Foreskin keratinocyte (primary cell): ENCODE measurements at places on chromosomes 4 and X.

DNA sequence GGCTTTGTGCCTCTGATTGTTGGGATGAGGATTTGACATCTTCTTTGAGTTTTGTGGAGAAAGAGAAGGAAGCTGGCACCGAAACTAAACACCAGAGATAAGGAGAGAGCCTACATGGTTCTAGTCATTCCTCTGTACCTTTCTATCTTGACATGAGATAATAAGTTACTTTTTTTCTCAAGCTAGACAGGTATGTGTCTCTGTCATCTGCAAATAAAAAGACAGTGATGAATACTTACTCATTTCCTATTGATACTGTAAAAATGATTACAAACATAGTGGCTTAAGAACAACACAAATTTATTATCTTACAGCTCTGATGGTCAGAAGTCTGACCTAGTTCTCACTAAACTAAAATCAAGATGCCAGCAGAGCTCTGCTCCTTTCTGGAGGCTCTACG lies 1391.2 kb downstream of the STIM2 start:
- DNase-seq = no peak

DNA sequence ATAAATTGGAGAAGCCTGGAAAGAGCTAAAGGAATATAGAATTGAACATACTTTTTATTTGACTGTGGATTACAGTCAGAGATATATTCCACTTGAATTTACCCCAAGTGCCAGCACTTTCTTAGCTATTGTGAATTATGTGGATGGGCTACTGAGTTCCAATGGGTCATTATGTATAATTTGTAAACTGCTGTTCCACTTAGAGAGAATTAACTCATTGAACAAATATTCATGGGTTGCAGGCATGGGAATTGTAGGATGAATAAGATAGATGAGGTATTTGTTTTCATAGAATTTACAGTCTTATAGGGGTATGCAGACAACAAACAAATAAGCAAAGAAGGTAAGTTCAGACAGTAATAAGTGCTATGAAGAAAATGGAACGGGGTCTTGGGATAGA lies 195.7 kb downstream of the SHROOM3 start:
- DNase-seq = no peak

- DNase-seq = no peak
Measured at GRCh38 chrX:131923614-131924250, 99.4 kb upstream of the STK26 start.

- no peak for DNase-seq
Measured at GRCh38 chr4:74054483-74055047, 16.1 kb upstream of the CXCL3 start.

GRCh38 chrX:21305799-21306336 lies 68.3 kb upstream of the CNKSR2 start:
- no peak for DNase-seq

- DNase-seq = no peak
Measured at GRCh38 chrX:23749576-23749975, 6.5 kb upstream of the ACOT9 start.

DNA sequence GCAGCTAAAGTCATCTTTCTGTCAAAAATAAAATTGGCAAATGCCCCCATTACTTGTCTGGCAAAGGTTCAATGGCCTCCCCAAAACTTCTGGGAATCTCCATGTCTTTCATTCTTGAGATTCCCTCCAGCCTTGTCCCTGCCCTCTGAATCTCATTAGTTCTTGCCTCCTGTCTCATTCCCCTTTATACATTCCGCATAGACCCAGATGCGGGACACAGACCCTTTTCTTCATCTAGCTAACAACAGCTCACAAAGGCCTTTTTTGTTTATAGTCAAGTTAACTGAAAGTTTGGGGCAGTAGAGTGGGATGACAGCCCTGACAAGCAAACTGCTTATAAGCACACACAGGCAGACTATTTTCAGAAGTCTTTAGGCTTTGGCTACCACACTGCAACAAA lies 306.1 kb upstream of the FAM241A start:
- no peak for DNase-seq

DNA sequence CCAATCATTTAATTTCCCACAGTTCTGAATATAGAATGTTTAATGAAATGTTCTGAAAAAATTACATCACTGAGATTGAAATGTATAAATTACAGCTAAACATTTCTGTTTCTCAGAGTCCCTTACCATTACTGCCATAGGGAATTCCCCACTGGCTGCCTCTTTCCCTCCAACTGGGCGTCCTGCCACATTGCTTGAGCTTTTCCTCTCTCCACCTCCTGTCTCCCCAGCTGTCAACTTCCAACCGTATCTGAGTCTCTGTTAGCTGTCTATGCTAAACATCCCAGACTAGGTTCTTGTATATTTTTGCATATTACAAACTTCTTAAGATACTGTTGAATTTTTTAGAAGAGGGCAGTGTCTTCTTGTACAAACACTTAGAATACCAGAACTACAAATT lies 407.3 kb upstream of the SLIT2 start:
- no peak for DNase-seq

DNA sequence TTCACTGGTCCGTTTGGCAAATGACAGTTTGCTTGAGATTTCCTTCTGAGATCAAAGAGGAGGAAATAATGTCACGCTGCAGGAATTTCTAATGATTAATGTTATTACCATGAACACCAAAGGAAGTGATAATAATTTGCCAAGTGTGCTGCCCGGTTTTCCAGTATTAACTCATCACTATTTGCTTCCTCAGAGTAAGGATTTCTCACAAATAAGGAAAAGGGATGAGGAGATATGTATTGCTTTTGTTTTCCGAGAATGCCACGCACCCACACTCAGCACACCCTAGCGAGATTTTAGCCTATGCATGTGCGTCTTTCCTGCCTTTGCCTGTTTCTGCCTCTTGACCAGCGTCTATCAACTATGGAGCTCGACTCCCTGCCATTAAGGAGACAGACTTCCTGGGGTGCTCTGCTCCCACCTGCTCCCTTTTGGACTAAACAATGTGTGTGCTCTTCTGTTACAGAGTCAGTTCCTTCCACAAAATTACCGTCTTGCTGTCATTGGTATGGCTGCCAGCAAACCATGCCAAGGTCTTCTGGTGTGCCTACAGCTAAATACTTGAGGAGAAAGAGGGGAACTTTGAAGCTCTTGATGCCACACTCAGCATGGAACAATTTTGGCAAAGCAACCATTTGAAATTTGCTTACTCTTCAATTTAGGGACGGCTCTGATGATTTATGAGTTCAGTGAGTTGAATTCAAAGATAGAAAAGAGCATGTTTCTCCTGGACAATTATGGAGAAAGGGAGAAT lies 393.1 kb upstream of the ZFP42 start:
- peak; percentile 88 for DNase-seq

- no peak for DNase-seq
Measured at GRCh38 chr4:154838155-154838554, 57.1 kb downstream of the RBM46 start.

GRCh38 chr4:113179996-113180395 lies 130.5 kb downstream of the ANK2 start:
- no peak for DNase-seq

GRCh38 chr4:173288296-173288695 lies 45.9 kb downstream of the HMGB2 start:
- peak; percentile 30 for DNase-seq

GRCh38 chr4:76535603-76536372 lies 100.8 kb downstream of the SHROOM3 start:
- no peak for DNase-seq

DNA sequence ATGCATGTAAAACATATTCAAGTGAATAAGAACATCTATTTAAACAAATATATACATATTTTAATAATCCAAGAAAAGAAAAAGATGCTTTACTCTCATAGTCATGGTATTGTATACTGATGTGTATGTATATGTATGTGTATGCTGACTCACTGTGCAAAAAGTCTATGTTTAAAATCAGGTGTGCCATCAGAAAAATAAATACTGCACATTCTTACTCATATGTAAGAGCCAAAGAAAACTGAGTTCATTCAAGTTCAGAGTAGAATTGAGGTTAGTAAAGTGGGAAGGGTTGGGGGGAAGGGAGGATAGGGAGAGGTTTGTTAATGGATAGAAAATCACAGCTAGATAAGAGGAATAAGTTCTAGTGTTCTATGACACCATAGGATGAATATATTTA lies 403.9 kb upstream of the SMIM31 start:
- peak; percentile 59 for DNase-seq

GRCh38 chr4:18033111-18034085 lies 11.8 kb upstream of the LCORL start:
- DNase-seq = peak; percentile 24

- DNase-seq = peak; percentile 75
Measured at GRCh38 chr4:82785611-82786400, 12.8 kb downstream of the SCD5 start.

DNA sequence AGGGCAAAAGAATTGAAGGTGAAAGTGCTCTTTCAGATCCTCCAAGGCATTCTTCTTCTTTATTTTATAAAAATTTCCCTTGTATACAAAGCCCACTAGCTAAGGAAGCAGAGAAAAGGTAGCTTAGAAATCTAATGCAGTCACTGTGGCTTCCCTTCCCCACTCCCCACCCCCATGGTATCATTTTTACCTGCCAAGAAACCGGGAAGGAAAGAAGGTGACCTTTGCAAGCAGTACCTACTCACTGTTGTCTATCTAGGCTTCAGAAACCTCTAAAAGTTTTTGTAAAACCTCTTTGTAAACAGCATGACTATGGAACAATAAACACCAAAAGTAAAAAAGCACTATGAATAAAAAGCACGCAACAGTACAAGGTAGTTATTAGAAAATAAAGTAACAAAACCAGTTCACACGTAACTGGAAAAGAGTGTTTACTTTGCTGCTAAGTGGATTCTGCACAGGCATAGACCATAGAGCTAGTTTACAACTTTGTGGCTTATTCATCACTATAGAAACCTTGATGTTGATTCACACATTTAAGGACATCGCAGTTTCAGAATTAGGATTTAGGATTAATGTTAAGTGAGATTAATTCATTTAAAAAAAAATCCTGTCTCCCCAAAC lies 109.6 kb upstream of the FTHL17 start:
- DNase-seq = no peak

GRCh38 chr4:176001151-176002006 lies 64.3 kb upstream of the WDR17 start:
- no peak for DNase-seq

- peak; percentile 6 for DNase-seq
Measured at GRCh38 chr4:149029056-149029651, 586.9 kb upstream of the NR3C2 start.

- no peak for DNase-seq
Measured at GRCh38 chr4:26772096-26772873, 88.4 kb upstream of the STIM2 start.

DNA sequence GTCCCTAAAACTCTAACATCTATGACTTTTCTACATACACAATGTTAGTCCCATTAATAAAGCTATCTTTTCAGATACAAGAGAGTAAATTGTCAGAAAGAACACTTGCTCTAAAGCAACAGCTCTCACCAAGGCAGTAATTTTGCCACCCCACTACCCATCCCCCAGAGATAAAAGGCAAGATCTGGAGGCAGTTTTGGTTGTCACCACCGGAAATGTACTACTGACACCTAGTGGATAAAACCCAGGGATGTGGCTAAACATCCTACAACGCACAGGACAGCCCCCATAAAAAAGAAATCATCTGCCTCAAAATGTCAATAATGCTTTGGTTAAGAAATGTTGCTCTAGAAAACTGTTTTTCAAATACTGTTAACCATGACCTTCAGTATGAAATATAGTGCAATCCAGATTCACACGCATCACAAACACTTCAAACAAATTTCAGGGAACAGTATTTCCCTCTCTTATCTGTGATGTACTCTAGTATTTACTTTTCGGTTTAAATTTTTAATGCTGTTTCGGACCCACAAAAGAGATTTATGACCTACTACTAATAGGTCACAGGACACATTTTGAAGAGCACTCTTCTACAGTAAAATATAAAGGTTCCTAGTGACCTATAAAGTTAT lies 5.1 kb downstream of the FBXL5 start:
- peak; percentile 48 for DNase-seq

DNA sequence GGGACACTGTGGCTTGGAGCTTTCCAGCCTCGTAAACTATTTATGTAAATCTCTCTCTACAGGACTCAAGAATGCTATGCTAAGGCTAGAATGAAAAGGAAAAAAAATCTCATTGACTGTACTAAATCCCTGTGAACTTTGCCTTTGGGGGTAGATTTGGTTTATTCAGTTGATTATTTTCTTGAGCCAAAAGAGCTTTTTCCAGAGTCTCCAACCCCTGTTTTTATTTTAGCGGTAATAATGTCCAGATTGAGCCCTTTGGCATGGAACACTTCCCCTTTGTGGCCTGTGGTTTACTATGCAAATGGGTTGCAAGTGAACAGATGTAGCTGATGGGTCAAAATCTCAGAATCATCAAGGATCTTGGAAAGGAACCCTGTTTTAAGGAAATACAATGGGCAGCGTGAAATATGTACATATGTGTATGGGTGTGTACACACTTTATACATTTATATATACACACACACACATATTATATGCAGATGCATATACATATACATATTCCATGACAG lies 72.9 kb downstream of the FAM9B start:
- no peak for DNase-seq

DNA sequence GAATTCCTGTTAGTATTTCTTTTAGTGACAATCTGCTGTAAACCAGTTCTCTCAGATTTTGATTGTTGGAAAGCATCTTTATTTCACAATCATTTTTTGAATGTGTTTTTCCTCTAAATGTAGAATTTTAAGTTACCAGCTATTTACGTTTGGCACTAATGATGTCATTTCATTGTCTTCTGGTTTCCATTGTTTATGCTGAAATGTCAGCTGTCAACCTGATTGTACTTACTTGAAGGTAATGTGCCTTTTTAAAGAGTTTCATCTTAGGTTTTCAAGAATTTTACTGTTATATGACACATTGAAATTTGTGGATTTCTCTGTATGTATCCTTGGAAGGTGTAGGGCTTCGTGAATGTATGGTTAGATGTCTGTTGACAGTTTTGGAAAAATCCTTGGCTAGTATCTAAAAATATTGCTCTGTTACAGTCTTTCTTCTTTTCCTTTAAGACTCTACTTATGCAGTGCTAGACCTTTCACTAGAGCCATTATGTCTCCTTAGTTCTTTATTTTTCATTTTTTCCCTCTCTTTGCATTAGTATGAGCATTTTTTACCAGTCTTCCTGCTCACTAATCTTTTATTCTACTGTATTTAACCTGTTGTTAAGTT lies 30.4 kb downstream of the SMAD1 start:
- peak; percentile 23 for DNase-seq

- DNase-seq = peak; percentile 38
Measured at GRCh38 chr4:123478859-123479345, 82.3 kb downstream of the SPRY1 start.

DNA sequence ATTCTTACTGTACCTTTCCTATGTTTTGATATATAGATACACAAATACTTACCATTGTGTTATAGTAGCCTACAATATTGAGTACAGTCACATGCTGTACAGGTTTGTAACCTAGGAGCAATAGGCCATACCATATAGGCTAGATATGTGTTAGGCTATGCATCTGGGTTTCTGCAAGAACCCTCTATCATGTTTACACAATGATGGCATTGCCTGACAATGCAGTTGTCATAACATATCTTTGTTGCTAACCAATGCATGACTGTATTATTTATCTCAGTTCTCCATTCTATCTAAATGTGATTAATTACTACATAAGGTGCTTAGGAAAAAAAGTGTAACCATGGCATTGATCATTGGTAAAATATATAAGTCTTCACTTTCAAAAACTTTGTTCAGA lies 10.0 kb upstream of the SPCS3 start:
- no peak for DNase-seq
